ENCODE measurements at places on chromosomes 13 and 19.

DNA sequence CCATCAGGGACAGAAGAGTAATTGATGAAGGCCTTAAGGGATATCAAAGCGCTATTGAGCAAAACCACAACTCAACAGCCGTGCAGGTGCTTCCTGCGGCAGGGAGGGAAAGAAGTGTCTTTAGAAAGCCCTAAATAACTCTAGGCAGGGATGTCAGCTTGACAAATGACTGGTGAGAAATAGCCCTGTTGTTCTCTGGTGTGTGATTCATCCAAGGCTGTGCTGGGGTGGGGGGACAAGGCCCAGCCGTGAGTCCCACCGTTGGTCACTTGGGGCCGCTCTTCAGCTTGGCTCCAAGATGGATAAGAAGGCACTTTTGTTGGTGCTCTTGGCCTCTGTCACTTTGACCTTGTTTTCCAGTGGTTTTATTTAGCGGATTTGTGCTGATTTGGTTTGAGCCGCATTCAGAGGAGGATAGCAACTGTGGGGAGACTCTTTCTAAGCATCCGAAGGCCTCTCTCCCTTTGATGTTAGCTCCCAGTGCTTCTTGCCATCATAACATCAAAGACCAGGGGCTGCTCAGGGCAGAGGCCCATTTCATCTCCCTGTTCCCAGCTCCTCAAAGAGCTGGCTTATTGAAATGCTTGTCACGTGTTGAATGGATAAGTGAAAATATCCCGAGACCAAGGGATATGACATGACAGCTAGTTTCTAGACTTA, 130.3 kb upstream of the SERP2 start:
- DNase-seq: no peak

GRCh38 chr19:1038978-1039645, 795 bp upstream of the ABCA7 start:
- DNase-seq: no peak

- DNase-seq: no peak
These were observed 6.2 kb downstream of the SYT5 start for GRCh38 chr19:55173714-55174409.

DNA sequence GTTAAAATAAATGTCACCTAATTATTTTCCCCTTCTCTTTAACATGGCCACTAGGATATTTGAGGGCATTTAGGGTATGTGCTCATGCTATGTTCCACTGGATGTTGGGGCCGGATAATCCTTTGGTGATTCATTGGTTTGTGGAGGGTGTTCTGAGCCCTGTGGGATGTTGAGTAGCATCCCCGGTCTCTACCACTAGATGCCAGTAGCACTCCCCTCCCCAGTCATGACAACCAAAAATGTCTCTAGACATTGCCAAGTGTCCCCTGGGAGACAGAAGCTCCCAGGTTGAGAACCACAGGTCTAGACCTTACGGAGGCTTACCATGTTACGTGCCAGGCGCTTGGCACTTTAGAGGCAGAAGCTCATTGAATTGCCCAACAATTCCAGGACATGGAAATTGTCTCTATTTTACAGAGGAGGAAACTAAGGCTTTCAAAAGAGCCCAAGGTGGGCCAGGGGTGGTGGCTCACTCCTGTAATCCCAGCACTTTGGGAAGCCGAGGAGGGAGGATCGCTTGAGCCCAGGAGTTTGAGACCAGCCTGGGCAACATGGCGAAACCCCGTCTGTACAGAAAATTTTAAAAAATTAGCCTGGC, 14.1 kb downstream of the SHANK1 start:
- no peak for DNase-seq

Data from stimulated activated CD8-positive, alpha-beta memory T cell treated with anti-CD3 and anti-CD28 coated beads, Interleukin-12 subunit alpha, Interleukin-12 subunit beta, amount 100 ng/mL, for 4 hours (primary cell).